ENCODE measurements at places on chromosomes 7 and 10.

- no peak for DNase-seq
Observed at GRCh38 chr7:25263337-25263736, 35.1 kb upstream of the NPVF start.

- DNase-seq, result no peak
Observed at GRCh38 chr7:29234438-29234837, 39.9 kb downstream of the CHN2 start.

- DNase-seq, result no peak
Observed at GRCh38 chr7:801940-802381, 30.3 kb upstream of the SUN1 start.

GRCh38 chr10:108362296-108362695 lies 1197.8 kb upstream of the SORCS1 start:
- no peak for DNase-seq

DNA sequence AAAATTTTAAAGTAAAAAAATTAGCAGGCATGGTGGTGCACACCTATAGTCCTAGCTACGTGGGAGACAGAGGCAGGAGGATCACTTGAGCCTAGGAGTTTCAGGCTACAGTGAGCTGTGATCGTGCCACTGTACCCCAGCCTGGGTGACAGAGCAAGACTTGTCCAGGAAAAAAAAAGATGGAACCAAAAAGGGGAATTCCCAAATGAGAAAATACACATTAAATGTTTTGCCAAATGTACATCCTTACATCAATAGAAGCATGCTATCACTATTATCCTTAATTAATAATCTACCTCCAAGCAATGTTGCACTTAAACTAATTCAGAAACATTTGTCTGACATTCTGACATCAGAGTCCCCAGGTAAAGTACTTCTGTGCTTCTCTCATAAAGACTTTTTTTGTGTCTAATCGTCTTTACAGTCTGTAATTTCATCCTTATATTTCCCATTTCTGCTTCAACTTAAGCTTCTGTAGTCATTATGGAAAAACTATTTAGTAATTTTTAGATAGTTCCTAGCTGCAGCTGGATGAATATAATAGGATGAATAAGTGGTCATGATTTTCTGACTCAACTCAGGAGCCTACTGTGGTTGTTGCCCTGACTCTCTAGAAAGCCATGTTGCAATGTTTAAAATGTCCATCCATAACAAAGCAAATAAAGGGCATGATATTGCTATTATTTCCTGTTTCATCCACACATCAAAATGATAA lies 57.7 kb downstream of the MYPN start:
- no peak for DNase-seq

- DNase-seq, result no peak
Observed at GRCh38 chr7:113282875-113283274, 164.5 kb upstream of the SMIM30 start.

DNA sequence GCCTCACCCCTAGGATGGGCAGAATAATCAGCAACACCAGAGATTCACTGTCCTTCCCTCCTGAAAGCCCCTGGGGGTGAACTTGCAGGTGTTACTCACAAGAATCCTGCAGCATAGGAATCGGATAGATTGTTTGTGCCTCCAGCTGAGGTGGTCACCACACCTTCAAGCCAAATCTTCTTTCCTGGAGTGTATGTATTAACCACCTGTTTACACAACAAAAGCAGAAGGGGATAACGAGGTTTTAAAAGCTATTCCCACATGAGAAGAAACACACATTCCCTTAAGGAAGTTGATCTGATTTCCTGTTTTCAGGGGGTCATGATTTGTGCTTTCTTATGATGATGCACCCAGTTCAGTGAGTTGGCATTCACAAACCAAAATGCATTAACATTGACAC lies 173.8 kb upstream of the HPS1 start:
- DNase-seq, result no peak

DNA sequence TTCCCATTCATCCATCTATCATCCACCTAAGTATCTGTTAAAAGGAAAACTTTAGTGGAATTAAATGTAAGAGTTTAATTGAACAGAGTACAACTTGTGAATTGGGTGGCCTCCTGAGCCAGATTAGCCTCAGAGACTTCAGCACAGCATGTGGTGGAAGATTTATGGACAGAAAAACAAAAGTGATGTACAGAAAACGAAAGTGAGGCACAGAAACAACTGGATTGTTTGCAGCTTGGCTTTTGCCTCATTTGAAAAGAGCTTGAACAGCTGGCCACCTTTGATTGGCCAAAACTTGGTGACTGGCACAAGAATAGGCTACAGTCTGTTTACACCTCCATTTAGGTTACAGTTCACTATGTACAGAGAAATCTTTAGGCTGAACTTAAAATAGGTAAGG lies 1463.4 kb upstream of the CELF2 start:
- no peak for DNase-seq

- no peak for DNase-seq
Observed at GRCh38 chr7:77788327-77788902, 9.8 kb downstream of the TMEM60 start.

DNA sequence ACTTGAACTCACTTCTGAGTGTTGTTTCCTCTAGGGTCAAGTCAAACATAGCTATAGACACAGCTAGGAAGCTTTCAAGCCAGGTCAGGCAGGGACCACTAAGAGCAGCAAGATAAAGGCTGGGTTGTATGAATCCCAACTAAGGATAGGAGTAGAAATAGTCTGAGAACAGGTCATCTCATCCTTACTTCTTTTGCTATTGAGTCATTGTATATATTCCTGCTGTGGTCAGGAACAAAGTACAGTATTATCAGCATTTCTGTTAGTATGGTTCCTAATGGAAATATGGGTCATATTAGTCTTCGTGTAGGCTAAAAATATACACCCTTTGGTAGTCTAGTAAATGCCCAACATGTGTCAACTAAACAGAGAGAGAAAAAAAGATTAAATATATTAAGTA lies 145.3 kb downstream of the BTAF1 start:
- no peak for DNase-seq

- DNase-seq, result no peak
Observed at GRCh38 chr7:102875700-102876295, 37.0 kb upstream of the LRRC17 start.

GRCh38 chr7:81780914-81781693 lies 11.3 kb upstream of the HGF start:
- DNase-seq, result no peak

- DNase-seq, result no peak
Observed at GRCh38 chr7:101099969-101100781, 14.9 kb downstream of the TRIM56 start.

GRCh38 chr7:116692401-116693308 lies 20.7 kb downstream of the MET start:
- no peak for DNase-seq

GRCh38 chr7:29107056-29107455 lies 39.3 kb downstream of the CPVL start:
- DNase-seq, result no peak

- peak; percentile 16 for DNase-seq
Observed at GRCh38 chr7:131007439-131008330, 273.7 kb upstream of the KLF14 start.

Measured in activated naive CD4-positive, alpha-beta T cell (primary cell).